Left hindlimb (tissue), 1 donor: ENCODE measurements at places on chromosomes 13 and 19.

DNA sequence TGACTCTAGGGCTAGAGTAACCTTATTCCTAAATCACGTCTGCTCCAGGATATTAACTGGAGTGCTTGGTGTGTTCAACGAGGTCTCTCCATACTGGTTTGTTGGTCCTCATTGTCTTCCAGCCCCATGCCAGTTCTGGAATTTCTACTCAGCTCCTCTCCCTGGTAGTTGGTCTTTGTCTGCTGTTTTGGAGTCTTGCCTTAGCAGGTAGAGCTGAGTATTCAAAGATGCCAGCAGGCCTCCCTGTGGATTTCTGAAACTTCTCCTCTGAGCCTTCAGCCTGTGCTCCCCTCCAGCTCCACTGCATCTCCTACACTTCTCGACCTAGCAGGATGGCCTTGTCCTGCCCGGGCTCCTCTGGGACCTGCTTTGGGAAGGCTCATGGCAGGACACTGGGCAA, 25.5 kb downstream of the SOX1 start:
- no peak for DNase-seq

GRCh38 chr13:46213242-46213641, 1.5 kb downstream of the LRRC63 start:
- no peak for DNase-seq

DNA sequence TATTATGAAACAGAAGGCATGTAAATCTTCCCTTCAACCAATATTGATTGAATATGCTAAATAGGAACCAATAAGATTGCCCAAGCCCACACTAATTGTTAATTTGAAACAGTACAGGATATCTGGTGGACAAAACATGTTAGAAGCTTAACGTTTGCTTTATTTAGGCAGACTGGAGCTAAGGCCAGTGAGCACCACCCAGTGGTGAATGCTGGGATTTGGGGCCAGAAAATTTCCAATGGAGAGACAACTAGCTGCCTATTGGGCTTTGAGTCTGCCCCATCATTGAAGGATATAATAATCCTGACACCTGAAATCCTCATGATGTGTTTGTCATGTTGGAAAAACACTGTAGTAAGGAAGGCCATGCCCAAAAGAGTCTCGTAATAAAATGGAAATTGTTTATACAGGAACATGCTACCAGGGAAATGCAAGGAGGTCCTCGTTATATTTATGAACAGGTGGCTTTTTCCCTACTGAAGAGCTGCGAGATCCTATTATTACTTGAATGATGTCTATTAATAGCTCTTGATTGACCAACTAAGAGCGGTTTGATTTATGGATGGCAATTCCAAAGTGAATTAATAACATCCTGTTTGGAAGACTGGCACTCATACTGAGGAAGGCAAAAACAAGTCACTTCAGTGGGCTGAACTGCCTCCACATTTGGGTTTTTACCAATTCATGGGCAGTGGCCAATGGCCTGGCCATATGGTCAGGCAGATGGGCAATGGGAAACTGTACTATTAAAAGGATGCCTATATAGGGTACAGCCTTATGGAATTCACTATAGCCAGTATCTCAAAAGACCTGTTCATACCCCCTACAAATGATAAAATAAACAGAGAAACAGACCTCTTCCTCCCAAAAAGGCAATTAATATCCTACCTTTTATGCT, 8.7 kb downstream of the SIGLECL1 start:
- no peak for DNase-seq

- no peak for DNase-seq
These were observed 5.5 kb downstream of the SACS start for GRCh38 chr13:23427881-23428528.

- DNase-seq: no peak
These were observed 903 bp downstream of the PIN1 start for GRCh38 chr19:9836021-9836420.

GRCh38 chr13:73187106-73187505, 128.3 kb downstream of the KLF5 start:
- DNase-seq: no peak

- no peak for DNase-seq
These were observed 575.1 kb downstream of the EFNB2 start for GRCh38 chr13:105960326-105960725.

- no peak for DNase-seq
These were observed 85.7 kb upstream of the MBNL2 start for GRCh38 chr13:97136418-97136817.

- no peak for DNase-seq
These were observed 3.3 kb downstream of the COL4A1 start for GRCh38 chr13:110303644-110304043.

- DNase-seq: no peak
These were observed 8.1 kb downstream of the MRPL4 start for GRCh38 chr19:10260141-10260584.

- no peak for DNase-seq
These were observed 202.6 kb upstream of the SOX21 start for GRCh38 chr13:94914895-94915294.

- no peak for DNase-seq
These were observed 40.3 kb downstream of the SOX1 start for GRCh38 chr13:112107289-112107688.

GRCh38 chr19:12331211-12331941, 2.1 kb downstream of the ZNF563 start:
- no peak for DNase-seq

GRCh38 chr13:47337781-47338507, 441.1 kb upstream of the HTR2A start:
- no peak for DNase-seq

GRCh38 chr19:47274891-47275761, 441 bp downstream of the INAFM1 start:
- DNase-seq: peak; percentile 70

DNA sequence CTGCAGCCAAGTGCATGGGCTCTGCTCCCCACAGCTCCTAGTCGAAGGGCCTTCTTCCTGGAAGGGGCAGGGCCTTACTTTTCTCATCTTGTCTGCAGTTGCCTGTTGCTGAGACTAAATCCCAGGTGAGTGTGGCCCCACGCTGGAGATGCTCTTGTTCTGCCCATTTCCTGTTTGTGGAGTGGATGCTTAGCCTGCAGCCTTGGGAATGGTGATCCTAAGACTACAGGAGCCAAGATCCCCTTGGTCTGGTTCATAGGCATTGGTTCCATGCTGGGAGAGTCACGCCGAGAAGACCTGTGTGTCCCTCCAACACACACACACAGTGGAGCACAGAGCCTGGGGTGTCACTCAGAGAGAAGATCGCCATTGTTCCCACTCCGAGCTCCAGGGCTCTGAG, 23.5 kb downstream of the CFAP97D2 start:
- DNase-seq: no peak

DNA sequence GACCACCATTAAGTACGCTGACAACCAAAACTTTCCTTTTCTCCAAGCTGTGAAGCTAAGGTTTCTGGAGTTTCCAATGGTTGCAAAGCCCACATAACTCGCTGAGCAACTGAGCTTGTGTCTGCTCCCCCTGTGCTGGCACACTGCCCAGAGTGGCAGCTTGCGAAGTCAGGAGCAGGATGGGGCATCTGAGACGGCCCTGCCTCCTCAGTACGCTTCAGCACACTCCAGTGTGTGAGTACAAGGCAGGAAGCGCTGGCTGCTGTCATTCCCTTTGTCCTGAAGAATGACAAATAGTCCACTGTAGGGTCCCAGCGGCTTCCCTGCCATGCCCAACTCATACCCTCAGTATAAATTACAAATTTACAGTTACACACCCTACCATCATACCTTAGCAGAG, 51.5 kb downstream of the SKA3 start:
- peak; percentile 51 for DNase-seq

DNA sequence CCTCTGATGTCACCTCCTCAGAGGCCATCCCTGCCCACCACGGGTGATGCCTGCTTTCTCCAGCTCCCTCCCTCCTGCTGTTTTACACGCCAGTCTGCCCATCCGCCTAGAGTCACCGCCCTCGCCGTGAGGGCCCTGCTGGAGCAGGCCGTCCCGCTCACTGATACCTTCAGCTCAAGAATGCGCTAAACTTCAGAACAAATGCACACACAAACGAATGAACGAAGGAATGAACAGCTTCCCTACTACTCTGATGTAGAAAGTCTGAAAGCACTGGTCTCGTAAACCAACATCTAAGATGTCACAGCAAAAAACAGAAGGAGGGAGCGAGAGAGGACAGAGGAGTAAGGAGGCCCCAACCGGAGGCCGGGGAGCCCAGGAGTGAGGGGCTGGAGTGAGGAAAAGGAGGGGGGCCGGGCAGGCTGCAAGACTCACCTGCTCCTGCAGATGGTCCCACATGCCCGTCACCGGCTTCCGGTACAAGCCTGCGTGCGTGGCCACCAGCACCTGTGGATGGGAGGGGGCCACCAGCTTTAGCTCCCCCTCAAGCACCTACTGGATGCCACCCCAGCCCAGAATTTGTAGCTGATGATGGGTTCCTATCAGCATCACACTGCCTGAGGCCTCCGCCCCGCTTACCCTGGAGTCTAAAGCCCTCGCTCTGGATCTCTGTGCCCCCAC, 4.0 kb downstream of the PNKP start:
- DNase-seq: peak; percentile 23

- no peak for DNase-seq
These were observed 112.4 kb downstream of the NUFIP1 start for GRCh38 chr13:44876782-44877324.

- DNase-seq: no peak
These were observed 10.4 kb downstream of the ZNF146 start for GRCh38 chr19:36225219-36225892.

GRCh38 chr13:70188567-70188966, 80.3 kb upstream of the KLHL1 start:
- DNase-seq: no peak

DNA sequence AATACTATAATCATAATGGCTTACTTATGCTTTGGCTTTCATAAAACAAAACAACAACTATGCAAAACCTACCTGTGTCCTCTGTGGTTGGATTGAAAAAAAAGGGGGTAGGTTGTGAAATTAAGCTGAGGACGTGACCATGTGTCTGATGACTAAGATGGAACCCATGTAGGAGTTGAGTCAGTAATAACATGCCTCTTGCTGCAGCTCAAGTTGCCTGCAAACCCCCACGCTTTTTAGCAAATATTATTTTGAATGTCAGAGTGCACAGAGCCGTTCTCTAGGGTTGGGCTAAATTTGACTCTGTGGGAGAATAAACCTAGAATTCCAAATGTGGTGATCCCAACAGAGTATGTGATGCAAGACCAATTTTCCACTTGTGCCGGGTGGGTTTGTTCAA, 209.3 kb downstream of the KCNRG start:
- DNase-seq: no peak
